ENCODE measurements at places on chromosomes 11 and 22. TPM values are rescaled to one million over a fixed set of nuclear protein-coding genes. Genes with fewer than 3 reads are reported as not detected.

Gene BIRC3
- 33.8 TPM for total RNA-seq

Gene FIBIN
- not detected for total RNA-seq

Gene CARD16
- 9.2 TPM for total RNA-seq

Gene SGSM1
- total RNA-seq = 2.0 TPM

DNA sequence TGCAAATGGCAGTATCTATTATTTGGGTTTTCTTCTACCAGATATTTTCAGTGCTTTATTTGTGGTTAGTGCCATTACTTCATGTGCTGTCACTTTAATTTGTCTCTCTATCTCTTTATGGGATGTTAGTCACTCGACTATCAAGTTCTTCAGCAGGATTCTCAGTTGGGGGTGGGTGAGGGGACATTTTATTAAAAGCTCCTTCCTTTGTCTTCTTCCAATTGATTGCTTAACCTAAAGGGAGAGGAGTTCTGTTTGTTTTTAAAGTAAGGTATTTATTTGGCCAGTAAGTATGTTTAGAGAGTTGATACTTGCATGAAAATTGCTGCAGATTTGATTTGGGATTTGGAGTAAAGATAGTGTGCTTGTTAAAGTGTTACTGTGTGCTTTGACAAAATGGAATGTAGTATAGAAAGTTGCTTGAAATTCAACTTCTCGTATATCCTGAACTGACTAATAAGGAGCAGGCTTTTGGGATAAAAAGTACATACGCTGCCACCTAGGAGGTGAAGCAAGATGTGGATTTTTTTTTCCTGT is 10.3 kb downstream of the YAP1 start:
- no peaks in the 10 kb centered on the region for H3K27me3 ChIP-seq
- no peak overlapping the region for H3K27ac ChIP-seq
- no peak for DNase-seq
- H3K4me3 ChIP-seq = no peak overlapping the region
- H3K36me3 ChIP-seq = no peaks in the 10 kb centered on the region

DNA sequence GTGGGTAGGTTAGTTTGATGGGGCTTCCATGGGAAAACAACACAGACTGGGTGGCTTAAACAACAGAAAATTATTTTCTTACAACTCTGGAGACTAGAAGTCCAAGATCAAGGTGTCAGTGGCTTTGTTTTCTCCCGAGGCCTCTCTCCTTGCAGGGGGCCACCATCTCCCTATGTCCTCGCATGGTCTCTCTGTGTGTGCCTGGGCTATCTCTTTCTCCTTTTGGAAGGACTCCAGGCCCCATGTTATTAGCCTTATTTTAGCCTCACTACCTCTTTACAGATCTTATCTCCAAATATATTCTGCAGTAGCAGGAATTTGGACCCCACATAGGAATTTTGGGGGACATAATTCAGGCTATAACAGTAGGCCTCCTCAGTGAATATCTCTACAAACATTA is 372.7 kb upstream of the FAT3 start:
- H3K4me1 ChIP-seq = no peaks in the 10 kb centered on the region
- H3K36me3 ChIP-seq = no peaks in the 10 kb centered on the region
- no peaks in the 10 kb centered on the region for H3K27me3 ChIP-seq
- no peak overlapping the region for H3K4me3 ChIP-seq
- DNase-seq = no peak

DNA sequence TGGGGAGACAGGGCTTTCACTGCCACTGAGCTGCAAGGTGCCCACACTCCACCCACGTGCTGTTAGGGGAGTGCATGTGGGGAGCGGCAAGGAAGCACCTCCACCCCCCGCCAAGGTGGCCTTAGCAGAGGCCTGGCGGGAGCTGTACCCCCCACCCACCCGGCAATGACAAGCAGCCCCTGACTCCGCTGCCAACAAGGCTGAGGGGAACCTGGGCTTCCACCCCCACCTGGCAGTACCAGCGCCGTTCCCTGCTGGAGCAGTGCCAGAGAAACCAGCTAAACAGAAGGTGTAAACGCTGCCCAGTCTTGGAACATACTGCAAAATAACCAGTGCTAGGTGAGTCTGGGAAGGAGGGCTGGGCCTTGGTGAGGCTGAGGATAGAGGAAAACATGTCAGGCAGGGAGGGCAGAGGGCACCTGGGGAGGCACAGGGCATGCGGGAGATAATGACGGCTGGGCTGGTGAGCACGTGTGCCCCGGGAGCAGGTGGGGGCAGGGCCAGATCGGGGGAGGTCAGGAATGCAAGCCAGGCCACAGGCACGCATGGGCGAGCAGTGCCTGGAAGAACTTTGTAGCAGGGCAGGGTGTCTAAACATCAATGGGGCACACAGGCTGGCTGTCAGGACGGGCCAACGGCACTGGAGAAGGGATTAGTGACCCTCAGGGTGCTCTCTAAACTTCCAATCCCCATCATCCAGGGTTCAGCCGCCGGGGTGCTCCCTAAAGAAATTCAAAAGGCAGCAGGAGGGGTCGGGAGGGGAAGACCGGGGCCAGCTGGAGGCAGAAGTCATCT is 6.6 kb downstream of the CERK start:
- H3K36me3 ChIP-seq = no peaks in the 10 kb centered on the region
- peak overlapping the region; percentile 11 for H3K4me3 ChIP-seq
- H3K27me3 ChIP-seq = no peaks in the 10 kb centered on the region
- H3K27ac ChIP-seq = peak overlapping the region; percentile 54

- no peaks in the 10 kb centered on the region for H3K4me1 ChIP-seq
- no peaks in the 10 kb centered on the region for H3K36me3 ChIP-seq
- DNase-seq = no peak
- no peak overlapping the region for H3K4me3 ChIP-seq
- no peaks in the 10 kb centered on the region for H3K27me3 ChIP-seq
Measured at GRCh38 chr22:44546686-44547310, 48.8 kb upstream of the RTL6 start.

- DNase-seq = peak; percentile 95
- no peak overlapping the region for H3K4me3 ChIP-seq
- peak overlapping the region; percentile 52 for H3K27ac ChIP-seq
- no peaks in the 10 kb centered on the region for H3K36me3 ChIP-seq
- peaks cover 12% of the 10 kb centered on the region for H3K4me1 ChIP-seq
Measured at GRCh38 chr11:57499413-57499982, 16.0 kb downstream of the SLC43A1 start.

DNA sequence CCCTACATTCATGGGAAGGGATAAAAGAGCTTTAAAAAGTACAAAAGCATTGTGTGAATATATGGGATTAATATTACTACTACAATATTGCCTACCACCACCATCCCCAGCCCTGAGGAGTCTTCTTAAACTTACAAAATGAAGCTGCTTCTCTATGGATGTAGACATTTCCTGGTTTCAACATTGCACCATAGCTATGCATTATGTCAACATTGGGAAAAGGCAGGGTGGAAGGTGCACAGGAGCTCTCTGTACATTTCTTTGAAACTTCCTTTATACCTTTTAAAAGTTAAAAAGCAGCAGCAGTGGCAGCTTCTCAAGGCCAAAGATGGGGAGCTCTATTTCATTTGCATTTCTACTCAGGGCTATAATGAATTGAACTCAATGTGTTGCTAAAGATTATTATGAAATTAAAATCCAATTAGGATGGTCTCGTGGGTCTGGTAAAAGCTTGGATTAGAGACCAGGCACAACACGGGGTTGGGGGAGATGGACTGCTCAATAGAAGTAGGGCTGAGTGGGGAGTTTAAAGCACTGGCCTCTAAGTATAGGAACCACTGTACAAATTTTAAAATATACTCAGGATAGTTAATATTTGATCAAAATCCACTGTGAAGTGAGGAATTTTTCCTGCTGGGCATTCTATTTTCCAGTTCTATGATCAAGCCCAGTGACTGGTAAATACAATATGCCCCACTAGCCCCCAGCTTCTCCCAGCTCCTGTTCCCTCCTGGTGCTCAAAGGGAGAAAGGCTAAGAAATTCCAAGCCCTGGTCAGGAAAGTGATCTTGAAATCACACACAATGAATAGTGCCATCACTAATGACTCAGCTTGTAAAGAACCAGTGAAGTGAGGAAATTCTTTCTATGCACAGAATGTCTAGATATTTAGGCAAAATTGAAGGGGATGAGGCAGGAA is 362.7 kb upstream of the CCDC90B start:
- H3K4me3 ChIP-seq = no peak overlapping the region
- no peak for DNase-seq
- H3K27me3 ChIP-seq = no peaks in the 10 kb centered on the region
- no peak overlapping the region for H3K27ac ChIP-seq

GRCh38 chr11:3796801-3797328 is 489 bp downstream of the NUP98 start:
- DNase-seq = no peak
- peak overlapping the region; percentile 95 for H3K27ac ChIP-seq
- H3K4me3 ChIP-seq = peak overlapping the region; percentile 87
- no peaks in the 10 kb centered on the region for H3K36me3 ChIP-seq
- no peaks in the 10 kb centered on the region for H3K4me1 ChIP-seq

GRCh38 chr11:128559496-128560103 is 27.8 kb downstream of the ETS1 start:
- no peaks in the 10 kb centered on the region for H3K27me3 ChIP-seq
- no peak for DNase-seq
- H3K27ac ChIP-seq = no peak overlapping the region
- no peaks in the 10 kb centered on the region for H3K4me1 ChIP-seq
- H3K36me3 ChIP-seq = no peaks in the 10 kb centered on the region

Measured in Peyer's patch (tissue), 4 donors.